CD4-positive, alpha-beta T cell treated with Interleukin-12 subunit alpha and Interleukin-12 subunit beta, for 1 hour (primary cell): ENCODE measurements at places on chromosomes 6 and 20.

GRCh38 chr20:2476742-2477615 lies 6.4 kb upstream of the SNRPB start:
- no peak for DNase-seq

- no peak for DNase-seq
These were observed 3.1 kb upstream of the CAP2 start for GRCh38 chr6:17390276-17390675.

DNA sequence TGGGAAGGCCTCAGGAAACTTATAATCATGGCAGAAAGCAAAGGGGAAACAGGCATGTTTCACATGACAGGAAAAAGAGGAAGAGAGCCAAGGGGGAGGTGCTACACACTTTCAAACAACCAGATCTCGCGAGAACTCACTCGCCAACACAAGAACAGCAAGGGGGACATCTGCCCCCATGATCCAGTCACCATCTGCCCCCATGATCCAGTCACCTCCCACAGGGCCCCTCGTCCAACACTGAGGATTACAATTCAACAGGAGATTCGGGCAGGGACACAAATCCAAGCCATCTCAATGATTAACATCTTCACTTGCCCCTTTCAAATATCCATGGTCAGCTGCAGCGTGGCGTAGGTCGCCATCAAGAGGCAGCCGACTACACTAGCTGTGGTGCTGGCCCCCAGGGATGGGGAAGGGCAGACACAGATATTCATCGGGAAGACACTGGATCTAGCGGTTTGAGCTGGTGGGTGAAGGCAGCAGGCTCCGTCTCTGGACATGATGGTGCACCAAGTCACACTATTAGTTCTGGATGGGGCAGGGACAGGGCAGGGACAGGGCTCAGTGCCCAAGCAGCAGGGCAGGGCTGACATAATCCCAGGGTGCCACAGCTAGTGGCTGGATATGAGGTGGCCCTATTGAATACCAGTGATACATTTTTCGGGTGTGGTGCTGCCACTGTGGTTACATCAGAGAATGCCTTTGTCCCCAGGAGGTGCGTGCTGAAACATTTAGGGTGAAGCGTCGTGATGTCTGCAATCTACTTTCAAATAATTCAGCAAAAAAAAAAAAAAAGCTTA lies 31.6 kb downstream of the TUBB2B start:
- no peak for DNase-seq

DNA sequence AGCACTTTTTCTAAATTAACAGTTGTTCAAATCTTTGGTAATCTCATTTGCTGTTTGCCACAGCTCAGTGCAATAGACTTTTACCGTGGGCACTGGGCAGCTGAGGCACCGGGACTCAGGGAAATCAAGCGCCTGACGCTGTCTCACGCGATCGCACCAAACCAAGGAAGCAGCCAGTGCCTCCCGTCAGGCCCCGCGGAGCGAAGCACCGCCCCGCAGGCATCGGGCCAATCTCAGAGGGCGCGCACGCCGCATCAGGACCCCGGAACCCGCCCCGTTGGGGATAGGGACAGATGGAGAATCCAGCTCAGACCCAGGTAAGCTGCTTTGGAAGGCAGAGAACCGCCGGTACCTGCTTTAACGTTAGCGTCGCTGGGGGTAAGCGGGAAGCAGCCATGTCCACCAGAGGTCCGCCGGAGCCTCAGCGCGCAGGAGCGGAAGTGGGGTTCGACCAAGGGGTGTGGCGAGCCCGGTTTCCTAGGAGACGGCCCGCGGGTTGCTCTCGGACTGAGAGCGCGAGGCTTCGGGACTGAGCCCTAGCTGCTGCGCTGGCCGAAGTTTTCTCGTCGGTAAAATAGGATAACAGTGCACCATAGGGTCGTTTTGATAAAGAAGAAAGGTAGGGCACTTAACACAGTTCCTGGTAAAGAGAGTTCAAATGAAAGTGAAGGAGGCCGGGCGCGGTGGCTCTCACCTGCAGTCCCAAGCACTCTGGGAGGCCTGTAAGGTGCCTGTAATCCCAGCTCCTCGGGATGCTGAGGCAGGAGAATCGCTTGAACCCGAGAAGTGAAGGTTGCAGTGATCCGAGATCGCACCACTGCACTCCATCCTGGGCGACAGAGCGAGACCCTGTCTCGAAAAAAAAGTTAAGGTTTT lies at the start of gene LYRM2:
Gene LYRM2 (minus strand): TSS at position 428 of the 876 bp plus-strand sequence. CDS start 31 bp downstream, at position 397.
- peak; percentile 90 for DNase-seq

GRCh38 chr6:159758031-159759001 lies 3.5 kb upstream of the ACAT2 start:
- DNase-seq: no peak

GRCh38 chr6:13885601-13886000 lies 39.2 kb upstream of the RNF182 start:
- DNase-seq: no peak

- DNase-seq: no peak
These were observed 62.2 kb downstream of the GMDS start for GRCh38 chr6:2183246-2183645.

DNA sequence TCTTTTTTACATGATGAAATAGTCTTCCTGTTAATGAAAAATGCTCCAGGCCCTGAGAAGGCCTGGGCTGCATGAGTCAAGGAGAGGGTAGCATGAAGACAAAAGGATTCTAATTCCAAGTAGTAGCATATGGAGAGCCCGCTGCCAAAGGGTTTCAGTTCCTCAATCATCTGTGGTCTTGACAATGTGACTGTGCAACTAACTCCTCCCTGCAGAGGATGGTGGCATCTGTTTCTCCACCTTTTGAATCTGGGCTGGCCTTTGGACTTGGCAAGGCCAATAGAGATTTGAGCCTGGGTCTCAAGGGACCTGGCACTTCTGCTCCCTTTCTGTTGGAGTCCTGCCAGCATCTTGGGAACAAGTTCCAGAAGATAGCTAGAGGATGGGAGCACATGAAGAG lies 35.1 kb upstream of the ANKEF1 start:
- no peak for DNase-seq

- DNase-seq: no peak
These were observed 133.6 kb downstream of the MTHFD1L start for GRCh38 chr6:150999107-150999506.

- DNase-seq: no peak
These were observed 122.0 kb downstream of the HTR1B start for GRCh38 chr6:77341058-77341986.

DNA sequence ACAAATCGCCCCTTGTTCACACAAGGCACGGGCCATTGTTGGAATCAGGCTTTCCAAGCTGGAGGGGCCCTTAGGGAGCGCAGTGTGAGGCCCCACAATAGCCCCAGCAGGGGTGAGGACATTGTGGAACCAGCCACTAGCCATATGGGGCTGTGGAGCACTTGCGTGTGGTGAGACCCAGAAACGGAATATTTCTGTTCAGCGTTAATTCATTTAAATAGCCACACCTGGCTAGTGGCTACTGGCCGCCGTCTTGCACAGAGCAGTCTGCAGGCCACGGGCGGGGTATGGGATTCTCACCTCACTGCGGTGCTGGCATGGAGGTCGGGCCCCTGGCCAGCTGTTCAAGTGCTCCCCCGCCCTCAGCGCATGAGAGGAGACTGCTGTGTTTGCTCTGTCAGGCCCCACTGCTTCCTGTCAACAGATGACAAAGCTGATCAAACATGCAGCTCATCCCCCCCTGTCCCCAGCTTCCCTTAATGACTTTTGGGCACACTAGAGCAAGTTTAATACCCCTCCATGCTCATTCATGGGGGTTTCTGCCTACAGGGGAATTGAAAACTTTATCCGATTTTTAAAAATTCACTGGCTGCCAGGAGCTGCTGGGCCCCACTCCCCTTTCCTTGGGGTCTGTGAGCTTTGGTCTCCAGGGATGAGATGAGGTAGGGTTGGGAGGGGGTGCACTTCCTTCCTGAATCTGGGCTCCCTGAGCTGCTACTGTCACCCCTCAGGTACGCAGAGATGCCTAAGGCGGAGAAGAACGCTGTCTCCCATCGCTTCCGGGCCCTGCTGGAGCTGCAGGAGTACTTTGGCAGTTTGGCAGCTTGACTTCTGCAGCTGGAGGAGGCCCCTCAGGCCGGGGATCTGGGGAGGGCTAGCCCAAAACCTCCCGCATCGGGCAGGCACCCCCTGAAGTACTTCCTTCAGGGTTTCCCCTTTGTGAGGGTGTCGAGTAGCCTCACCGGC lies 13.6 kb downstream of the ITPA start:
- peak; percentile 14 for DNase-seq

- no peak for DNase-seq
These were observed 2.9 kb downstream of the CABLES2 start for GRCh38 chr20:62404112-62404665.

- DNase-seq: no peak
These were observed 58.8 kb downstream of the TPD52L1 start for GRCh38 chr6:125212377-125212776.
